ENCODE measurements at places on chromosomes 5 and 9.

- no peak for DNase-seq
Measured at GRCh38 chr5:150542933-150543445, 35.1 kb downstream of the NDST1 start.

- peak; percentile 34 for DNase-seq
Measured at GRCh38 chr5:179608131-179608581, 15.3 kb downstream of the HNRNPH1 start.

- DNase-seq, result no peak
Measured at GRCh38 chr9:20623748-20624124, 1.4 kb upstream of the MLLT3 start.

DNA sequence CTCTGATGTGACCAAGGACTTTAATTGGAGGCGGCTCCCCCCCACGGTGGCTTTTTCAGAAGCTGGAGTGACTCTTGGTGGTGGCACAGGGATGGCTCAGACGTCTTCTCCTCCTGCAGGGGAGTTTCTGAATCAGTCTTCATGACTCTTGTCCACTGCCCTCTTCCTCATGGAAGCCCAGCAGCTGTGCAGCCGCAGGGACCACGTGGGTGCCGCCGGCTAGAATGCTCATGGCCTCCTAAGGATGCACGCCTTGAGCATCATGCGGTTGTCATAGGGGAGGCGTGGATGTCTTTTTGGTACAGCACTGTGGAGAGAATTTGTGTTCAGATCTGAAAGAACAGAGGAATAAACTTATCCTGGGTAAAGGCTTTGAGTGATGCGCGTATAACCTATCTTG is 1.3 kb downstream of the TEX53 start:
- DNase-seq, result no peak

GRCh38 chr5:14672082-14672481 is 7.6 kb downstream of the OTULIN start:
- no peak for DNase-seq

DNA sequence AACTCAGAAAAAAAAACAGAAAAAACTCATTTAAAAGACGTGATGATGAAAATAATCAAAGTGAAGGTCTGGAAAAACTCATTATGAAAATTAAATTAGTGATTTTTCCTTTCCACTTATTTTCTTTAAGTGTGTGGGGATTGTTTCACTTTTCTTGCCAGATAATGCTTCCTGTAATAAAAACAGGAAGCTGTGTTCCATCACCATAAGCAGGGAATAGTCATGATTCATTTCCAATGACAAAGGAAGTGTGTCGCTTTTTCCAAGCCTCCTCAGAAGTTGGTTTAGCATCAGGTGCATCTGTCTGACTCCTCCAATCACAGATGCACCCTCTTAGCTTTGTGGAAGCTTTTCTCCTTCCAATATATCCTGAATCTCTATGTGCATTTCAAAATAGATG is 2068.7 kb downstream of the MAT2B start:
- no peak for DNase-seq

- DNase-seq, result no peak
Measured at GRCh38 chr5:93062548-93062947, 518.5 kb downstream of the NR2F1-AS1 start.

DNA sequence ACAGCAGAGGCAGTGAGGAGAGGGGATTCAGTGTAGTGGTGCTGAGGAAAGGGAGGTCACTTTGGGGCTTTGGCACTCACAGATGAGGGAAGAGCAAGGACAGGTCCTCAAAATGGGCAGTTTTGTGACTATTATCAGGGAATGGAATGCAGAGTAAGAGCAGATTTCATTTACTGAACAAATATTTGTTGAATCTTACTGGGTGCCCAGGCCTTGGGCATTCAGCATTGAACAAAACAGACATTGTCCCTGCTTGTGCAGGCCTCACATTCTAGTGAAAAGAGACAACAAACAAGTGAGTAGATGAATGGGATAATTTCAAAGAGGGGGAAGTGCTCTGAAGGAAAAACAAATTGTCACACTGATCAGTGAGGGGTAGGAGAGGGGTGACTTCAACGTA is 404.1 kb downstream of the DMRT2 start:
- DNase-seq, result no peak

DNA sequence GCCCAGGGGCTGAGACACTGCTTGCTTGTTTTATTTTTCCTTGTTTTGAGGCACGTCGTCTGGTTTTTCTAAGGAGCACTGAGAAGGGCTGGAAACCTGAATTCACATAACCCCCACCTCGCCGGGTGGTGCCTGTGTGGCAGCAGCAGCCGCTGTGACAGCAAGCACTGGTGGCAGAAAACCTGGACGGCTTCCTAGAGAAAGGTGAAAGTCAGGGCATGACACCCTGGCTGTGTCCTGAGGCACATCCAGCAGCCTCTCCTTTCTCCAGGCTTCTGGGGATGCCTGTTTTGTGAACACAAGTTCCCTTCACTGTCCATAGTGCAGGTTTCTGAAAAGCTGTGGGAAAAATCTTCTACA is 29.2 kb downstream of the MRPL36 start:
- no peak for DNase-seq

DNA sequence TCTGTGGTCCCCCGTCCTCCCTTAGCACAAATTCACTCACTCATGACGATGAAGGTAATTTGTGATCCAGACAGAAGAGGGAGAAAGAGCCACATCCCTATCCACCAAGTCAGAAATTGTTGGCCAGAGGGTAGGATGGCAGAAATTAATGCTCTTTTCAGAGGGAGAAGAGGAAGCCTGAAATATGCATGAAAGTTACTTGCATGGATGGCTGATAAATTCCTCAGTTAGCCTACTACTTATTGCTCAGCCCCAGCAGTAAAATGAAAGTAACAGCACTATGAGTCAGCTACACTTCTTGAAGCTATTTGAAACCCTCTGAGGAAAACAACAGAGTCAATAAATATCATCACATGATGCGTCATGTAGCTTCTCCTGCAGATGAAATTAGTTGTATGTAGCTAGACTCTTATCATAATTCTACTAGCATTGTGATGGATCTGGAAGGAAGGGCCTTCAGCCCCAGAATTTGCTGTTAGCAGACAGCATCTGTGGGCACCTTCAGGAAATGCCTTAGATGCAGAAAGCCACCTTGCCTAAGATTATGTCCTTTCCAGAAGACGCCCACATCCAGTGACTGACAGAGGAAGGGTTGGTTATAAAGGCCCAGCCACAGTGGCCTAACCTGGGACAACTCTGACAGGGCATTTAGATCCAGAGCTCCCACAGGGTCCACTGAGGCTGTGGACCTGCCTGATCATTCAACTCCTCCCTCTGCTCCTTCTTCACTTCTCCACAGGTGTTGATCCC is 81.2 kb upstream of the CCDC112 start:
- DNase-seq, result no peak

- no peak for DNase-seq
Measured at GRCh38 chr9:133861692-133862091, 123.5 kb upstream of the SARDH start.

GRCh38 chr5:3002230-3002629 is 250.8 kb upstream of the IRX2 start:
- DNase-seq, result no peak

- no peak for DNase-seq
Measured at GRCh38 chr5:72991394-72991793, 35.6 kb downstream of the FCHO2 start.

DNA sequence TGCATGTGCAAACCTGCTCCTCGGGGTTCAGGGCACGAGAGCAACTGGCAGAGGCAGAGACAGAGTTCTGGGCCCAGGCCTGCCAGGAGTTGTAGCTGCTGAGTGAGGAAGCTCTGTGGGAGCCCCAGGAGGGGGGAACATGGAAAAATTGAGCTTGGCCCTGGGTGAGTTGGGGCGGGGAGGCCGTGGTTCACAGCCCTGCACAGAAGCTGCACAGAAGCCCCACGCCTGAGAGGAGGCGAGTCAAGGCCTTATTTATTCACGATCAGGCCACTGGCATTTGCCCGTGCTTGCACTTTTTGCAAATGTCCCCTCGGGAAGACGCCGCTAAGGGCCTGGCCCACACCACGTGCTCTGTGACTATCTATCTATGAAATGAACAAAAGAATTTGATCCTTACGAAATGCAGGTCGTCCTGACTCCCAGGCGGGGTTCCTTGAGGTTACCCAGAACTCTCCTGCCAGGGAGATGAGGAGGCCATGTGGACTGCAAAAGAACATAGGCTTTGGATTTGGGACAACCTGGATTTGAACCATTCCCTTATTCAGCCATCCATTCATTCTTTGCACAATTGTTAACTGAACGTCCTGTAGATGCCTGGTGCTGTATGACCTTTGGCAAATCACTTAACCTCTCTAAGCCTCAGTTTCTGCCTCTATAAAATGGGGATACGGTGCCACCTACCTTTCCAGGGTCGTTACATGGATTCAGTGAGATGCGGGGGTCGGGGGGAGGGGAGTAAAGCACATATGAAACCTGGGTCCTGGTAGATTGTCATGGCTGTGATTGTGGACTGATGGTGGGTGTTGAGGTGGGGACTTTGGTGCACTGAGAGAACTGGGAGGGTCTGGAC is 17.9 kb downstream of the COL27A1 start:
- DNase-seq, result no peak

- no peak for DNase-seq
Measured at GRCh38 chr5:139315056-139315615, 21.6 kb downstream of the MATR3 start.

DNA sequence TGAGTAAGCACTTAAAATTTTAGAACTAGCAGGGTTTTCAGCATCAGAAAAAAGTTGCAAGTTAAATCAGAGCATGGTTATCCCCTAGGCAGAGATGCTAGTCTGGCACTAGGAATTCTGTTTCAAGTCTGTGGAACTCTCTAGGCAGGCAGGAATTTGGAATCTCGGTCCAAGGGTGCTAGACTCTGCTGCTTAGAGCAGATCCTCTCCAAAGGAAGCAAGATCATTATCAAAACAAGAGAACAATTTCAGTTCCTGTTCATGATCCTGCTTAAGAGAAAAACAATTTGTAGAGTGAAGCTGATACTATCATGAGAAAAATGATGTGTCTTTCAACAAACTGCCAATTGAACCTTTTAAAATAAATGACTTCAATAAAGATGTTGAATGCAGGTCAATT is 420.7 kb downstream of the KIF4B start:
- no peak for DNase-seq

DNA sequence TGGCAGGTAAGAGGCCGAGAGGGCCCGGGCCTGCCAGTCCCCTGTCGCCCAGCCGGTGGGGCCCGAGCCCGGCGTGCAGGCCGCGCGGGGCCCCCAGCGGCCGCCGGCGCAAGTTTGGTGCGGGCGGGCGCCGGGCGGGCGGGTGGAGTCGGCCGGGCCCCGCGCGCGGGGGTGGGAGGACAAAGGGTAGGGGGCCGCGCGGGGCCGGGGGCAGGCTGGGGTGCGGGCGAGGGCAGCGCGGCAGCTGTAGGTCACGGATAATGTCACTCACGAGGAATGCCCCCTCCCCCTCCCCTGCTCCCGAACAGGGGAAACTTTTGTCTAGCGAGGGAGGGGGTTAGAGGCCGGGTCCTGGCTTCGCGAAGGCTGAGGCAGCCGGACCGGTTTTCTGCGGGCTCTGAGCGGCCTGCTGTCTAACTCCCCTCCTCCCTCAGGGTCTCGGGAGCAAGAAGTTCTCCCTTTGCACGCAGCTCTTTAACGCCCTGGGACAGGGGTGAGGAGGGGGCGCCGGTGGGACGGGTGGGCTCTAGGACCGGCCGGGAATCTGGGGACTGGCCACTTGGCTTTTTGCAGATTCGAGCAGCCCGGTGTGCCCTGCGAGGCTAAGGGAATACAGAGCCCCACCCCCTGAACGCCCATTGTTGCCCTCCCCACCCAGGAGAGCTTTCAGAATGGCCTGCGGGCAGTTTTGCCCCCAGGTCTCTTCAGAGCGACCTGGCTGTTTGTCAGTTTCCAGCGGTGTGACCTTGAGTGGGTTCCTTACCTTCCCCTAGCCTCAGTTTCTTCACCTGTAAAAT is 21.3 kb upstream of the NDST1 start:
- peak; percentile 18 for DNase-seq

DNA sequence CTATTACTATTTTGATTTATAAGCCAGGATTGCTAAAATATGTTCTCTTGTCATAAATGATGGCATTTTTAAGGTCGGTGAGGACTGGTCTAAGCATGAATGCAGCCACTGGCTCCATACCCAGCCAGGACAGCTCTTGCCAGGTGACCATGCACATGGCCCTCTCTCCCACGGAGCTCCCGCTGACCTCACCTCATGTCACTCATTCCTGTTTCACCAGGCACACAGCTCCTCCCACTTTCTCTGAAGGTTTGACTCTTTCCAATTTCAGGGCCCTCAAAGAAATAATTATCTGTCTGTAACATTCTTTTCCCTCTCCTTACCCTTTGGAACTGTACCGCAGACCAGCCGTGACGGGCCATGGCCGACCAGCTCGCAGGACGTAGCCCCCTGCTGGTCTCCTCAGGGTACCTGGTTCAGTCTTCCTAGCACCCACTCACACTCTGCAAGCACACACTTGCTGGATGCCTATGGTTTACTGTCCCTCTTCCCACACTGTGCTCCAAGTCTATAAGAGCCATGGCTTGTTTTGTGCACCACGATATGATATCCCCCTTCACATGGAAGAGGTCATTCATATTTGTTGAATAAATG is 72.5 kb downstream of the LIFR start:
- no peak for DNase-seq

- DNase-seq, result no peak
Measured at GRCh38 chr9:131885144-131885609, 145.3 kb upstream of the RAPGEF1 start.

DNA sequence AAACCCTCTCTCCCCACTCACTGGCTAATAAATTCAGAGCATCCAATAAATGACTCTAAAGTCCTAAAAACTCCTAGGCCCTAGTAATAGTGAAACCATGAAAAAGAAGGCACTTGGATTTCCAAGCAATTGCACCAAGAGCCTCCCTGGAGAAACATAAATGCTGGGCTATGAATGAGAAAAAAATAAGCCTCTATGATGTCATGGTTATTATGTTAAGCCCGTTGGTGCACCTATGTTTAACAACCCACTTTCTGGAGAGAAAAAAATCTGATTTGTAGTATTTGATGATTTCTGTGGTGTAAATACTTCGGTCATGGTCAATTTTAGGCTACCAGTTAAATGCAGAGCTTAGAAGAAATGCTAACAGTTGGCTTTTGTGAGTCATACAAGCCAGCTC is 8.4 kb downstream of the CFAP90 start:
- DNase-seq, result no peak

DNA sequence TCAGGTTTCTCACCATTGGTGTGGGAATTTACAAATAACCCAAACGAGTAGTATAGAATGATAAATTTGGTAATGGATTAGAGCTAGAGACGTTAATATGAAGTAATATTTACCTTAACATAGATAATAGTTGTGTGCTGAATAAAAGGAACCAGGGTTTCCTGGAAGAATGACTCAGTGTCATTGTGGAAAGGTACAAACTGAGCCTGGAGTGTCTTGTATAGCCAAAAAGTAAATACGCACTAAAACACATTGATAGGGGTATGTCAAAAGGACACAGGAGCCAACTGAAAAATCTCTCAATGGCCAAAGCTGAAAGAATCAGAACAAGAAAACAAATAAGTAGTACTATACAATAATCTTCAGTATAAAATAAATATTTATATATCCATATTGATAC is 363.5 kb downstream of the SLCO4C1 start:
- no peak for DNase-seq

GRCh38 chr5:154265197-154265773 is 74.8 kb downstream of the GALNT10 start:
- no peak for DNase-seq

- DNase-seq, result no peak
Measured at GRCh38 chr5:2681476-2681875, 70.0 kb downstream of the IRX2 start.

GRCh38 chr5:174454464-174454863 is 269.9 kb upstream of the MSX2 start:
- DNase-seq, result peak; percentile 44

GRCh38 chr9:126229501-126229900 is 97.1 kb upstream of the MVB12B start:
- no peak for DNase-seq
